ENCODE measurements at places on chromosomes 3 and 15.

DNA sequence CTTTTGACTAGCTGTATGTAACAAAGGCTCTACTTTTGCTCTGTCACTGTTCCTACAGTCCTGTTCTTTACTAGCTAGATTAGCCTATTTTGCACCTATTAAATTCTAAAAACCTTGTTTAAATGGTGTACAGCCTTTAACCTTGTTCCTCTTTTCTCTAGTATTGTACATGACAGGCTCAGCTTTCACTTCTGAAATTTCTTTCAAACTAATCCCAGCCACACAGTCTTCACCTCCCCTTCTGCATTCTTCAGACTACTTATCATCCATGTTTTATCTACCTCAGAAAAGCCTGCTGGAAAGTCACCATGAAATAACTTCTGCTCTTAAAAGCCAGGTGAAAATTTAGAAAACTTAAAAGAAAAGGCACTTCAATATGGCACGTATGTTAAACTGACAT, 122.4 kb downstream of the NECTIN3 start:
- no peak for DNase-seq

DNA sequence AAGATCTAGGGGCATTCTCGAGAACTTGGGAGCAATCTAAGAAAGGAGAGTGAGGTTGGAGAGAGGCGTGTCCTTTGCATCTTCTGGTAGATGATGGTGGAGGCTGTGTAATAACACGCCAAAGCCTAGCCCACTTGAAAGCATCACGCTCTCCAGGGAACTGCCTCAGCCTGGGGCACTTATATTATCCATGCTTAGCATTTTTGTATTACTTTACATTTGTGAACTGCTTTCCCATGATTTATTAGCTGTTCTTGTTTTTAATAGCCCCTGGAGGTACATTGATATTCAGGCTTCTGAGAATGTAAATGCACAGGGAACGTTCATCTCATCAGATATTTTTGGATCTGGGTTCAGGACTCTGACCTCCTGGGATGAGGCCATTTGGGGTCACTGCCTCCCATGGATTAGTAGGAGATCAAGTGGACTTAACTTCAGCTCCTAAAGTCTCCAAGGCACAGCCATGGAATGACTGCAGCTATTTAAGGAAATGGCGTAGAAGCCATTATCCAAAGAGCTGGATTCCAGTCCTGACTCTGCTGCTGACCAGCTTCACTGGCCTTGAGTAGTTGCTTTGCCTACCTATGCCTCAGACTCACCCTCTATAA, 124.9 kb downstream of the LPP start:
- no peak for DNase-seq

DNA sequence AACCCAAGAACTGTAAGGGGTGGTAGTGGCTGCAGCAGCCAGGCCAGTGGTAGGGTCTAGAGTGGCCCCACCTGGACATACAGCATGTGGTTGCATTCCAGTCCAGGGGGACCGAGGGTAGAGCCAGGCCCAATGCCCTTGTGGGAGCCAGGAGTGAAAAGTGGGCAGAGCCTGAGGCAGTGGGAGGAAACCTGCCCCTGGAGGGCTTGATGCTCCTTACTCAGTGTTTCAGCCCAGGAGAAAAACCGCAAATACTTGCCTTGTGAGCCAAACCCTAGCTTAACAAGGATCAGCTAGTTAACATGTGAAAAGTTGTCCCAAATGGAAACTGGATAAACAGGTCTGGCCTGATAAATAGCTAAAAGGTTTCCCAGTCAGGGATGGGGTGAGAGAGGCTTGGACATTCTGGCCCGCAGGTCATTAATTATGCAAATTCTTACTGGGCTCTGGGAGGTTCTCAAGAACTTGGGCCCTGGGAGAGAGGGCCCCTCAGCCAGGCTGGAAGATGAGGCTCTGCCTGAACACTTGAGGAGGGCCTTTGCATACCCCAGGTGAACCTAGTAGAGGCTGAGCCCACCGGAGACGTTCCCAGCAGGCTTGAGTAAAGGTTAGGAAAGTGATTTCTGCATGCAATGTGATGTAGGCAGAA, 222.1 kb downstream of the THSD4 start:
- DNase-seq: no peak

DNA sequence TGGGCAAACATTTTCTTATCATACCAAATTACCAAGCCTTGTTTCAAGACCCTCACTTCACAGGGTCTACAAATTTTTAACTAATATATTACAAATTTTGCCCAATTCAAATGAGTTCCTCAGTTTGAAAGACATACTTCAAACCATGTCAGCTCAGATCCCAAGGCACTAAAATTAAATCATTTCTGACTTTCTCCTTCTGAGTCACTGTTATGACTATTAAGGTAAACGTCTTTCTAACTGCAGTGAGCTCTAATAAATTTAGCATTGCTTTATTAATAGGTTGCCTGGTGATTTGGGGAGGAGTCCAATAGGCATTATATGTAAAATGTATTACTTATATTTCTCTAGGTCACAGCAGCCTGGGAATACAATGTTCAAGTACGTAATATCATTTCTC, 158.2 kb upstream of the ARHGEF26 start:
- no peak for DNase-seq

DNA sequence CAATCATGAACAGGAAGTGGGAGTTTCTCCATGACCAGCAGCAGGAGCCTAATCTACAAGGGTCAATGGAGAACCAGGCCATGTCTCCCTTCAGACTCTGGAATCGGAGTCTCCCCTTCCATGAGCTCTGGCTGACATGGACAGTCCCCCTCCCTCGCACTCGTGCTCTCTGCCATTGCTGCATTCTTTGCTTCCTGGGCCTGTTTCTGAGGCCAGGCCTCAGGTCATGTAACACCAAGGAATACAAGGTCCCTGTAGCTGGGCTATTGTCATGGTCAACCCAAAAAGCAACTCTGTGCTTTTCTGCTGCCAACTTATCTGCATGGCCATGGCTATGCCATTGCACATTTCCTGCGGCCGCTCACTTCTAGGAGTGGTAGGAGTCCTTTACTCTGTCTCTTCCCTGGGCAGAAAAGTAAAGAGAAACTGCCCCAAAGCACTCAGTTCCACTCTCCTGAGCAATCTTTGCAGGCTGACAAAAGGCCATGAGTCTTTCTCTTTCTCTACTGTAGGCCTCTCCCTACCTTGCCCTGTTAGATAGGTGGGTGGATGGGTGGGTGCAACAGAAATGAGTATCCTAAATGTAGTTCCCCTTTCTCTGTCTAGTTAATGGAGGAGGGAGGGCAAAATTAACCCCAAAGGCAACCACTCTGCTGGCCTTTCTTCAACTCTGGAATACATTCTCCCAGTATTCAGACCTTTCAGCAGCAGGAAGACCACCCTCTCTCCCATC, 40.8 kb upstream of the PROK2 start:
- DNase-seq: no peak

GRCh38 chr3:82790307-82791097, 1029.1 kb upstream of the GBE1 start:
- no peak for DNase-seq

GRCh38 chr15:97316362-97316761, 644.1 kb upstream of the ARRDC4 start:
- DNase-seq: no peak

DNA sequence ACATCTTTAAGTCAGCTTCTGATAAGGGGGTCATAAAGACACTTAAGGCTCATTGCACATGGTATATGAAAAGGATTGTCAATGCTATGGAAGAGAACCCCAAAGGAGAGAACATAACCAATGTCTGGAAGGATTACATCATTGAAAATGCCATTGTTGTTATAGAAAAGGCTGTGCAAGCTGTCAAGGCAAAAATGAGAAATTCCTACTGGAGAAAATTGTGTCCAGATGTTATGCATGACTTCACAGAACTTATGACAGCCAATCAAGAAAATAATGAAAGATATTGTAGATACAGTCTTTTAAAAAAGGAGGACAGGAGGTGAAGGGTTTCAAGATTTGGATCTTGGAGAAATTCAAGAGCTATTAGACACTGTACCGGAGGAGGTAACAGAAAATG, 96.3 kb upstream of the MBNL1 start:
- DNase-seq: no peak

DNA sequence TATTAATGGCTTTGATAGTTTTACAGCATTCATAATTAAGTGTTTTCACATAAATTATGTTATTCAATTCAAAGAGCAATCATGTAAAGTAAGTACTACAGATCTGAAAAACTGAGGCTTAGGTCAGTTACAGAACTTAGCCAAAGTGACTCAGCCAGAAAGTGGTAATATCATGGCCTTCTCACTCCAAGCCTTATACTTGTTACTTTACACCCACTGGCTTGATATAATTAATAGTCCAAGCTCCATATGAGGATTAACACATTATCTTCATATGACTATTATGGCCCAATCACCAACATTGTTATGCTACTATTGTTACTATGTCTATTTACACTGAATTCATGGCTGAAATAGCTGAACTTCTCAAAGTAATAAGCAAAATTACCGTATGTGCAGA, 50.7 kb downstream of the TIGIT start:
- no peak for DNase-seq

GRCh38 chr3:171821778-171822358, 11.6 kb upstream of the PLD1 start:
- DNase-seq: no peak

GRCh38 chr15:93583552-93583951, 494.5 kb upstream of the RGMA start:
- DNase-seq: no peak
